NCI-H510A (cell line): ENCODE measurements at places on chromosomes 1 and 21.
A peak's percentile ranks its signal among the peaks of the same experiment; 100 is the strongest.

- DNase-seq = no peak
These were observed 11.3 kb downstream of the RPAP2 start for GRCh38 chr1:92310185-92310597.

GRCh38 chr21:37342046-37342632 lies 24.4 kb upstream of the DYRK1A start:
- DNase-seq = no peak

DNA sequence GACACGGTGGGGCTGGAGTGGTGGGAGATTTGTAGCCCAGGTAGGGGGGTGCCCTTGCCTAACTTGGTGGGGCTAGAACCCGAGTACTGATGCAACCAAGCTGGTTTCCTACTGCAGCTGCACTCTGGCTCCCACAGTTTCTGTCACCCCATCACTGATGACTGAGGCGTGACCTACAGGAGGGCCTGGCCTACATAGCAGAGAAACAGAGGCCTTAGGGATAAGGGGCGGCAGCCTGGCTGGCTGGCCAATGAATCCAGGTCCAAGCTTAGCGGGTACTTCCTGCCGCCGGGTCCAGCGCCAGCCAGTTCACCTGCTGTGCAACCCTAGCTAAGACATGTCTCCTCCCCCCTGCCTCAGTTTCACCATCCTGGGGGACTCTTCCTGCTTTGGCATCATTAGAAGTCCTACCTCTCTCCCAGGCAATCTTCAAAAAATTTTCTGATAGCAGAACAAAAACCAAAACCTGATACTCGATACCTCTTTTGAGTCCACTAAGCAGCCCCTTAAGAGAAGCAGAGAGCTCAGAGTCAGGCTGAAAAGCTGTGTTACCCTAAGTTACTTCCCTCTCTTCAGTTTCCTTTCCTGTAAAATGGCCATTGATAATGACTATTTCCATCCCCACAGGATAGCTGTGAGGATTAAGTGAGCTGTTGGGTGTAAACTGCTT lies 27.3 kb upstream of the RNF19B start:
- no peak for DNase-seq

DNA sequence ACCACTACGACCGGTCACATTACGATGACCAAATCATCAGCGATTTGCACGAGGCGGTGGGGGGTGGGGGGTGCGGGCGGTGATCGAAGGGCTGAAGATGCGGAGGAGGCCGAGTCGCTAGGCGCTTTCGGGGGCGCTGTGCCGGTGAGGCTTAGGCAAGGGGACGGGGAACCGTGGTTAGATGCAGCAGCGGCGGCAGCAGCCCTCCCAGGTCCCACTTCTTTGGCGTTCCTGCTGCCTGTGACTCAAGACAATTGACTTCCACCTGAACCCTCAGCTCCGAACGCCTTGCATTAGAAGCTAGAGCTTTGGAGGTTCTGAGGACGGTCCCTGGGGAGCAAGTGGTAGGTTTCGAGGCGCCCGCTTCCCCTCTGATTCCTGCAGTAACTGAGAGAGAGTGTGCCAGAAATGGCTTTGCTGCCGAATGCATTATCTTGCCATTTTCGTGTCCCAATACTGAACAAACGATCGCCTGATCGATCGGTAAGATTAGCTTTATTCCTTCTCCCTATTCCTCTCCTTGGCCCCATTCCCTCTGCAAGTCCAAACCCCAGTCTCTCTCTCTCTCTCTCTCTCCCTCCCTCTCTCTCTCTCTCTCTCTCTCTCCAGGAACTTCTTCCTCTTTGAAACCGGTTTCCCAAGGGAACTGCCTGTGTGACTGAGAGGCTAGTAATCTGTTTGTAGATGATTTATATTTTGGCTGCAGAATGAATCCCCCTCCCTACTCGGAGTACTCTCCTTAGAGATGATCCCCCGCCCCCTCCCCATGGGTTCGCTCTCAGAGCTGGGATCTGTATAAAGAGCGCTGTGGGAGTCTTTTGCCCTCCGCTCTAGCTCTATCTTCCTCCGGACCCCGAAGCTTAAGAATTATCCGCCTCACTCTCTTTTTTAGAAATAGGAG lies 735 bp upstream of the BRINP3 start:
- peak; percentile 12 for DNase-seq

GRCh38 chr21:14454016-14455009 lies 71.4 kb upstream of the HSPA13 start:
- no peak for DNase-seq

DNA sequence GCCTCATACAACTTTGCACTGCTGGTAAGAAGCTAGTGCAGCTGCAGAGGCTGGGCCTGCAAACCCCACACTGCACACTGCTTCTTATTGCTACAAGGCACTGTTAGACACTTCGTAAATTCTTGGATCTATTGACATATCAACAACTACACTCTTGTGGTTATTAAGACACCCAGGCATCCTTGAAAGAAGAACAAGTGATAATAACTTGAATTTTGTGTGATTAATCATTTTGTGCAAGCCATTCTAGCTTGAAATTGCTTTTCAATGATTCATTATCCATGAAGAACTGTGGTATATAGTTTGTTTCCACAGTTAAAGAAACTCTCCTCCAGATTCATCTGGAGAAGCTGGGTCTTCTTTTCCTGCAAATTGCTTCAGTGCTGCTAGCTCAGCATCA lies 33.7 kb upstream of the IFI44L start:
- no peak for DNase-seq

GRCh38 chr1:2124446-2125198 lies 70.0 kb downstream of the FAAP20 start:
- no peak for DNase-seq

GRCh38 chr1:18632783-18633421 lies 2.3 kb downstream of the PAX7 start:
- DNase-seq = peak; percentile 52

DNA sequence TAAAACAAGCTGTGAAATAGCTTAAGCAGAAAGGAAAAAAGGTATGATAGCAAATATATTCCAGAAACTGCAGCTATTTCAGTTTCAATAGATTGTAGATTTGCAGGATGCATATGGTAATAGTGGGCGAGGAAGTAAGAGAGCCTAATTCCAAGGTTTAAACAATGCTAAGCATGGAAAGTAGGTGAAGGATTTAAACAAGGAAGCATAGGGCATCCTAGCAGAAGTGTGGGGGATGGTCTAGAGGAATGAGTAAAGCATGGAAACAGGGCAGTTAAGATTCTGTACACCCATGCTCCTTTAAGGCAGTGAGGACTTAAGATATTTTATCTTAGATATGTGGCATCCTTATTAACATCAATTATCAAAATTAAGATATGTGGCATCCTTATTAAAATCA lies 2.6 kb downstream of the IVNS1ABP start:
- no peak for DNase-seq

- no peak for DNase-seq
These were observed 97.8 kb upstream of the BMP8A start for GRCh38 chr1:39393645-39394044.

DNA sequence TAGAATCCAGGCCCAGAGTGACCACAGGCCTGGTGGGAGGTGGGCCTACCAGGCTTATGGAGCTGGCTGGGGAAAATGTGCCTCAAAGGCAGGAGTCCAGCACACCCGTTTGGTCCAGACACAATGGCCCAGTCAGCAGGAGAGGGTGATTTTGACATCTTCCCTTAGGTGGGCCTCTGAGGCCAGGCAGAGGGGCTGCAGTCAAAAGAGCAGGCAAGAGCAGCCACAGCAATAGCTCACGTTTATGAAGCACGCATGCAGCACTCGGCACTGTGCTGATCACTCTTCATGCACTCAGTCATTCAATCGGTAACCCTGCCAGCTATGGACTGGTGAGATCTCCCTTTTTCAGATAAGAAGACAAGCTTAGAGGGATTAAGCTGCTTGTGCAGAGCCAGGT lies 146.8 kb downstream of the LRIG2 start:
- no peak for DNase-seq

DNA sequence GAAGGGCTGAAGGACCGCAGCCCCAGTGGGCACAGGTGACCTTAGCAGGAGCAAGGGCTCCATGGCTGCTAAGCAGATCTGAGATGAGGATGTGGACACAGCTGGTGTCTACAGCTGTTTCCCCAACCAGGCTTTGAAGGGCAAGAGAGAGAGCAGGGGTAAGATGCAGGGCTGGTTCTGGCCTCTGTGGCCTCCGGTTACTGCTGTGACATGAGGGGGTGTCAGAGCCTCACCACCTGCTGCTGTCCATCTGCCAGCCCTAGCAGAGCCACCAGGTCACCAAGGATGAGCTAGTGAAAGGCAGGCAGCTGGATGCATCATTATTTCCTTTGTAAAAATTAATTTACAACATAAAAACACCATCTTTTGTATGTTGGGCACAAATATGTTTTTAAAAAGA lies 33.4 kb downstream of the OBSCN start:
- DNase-seq = no peak

GRCh38 chr1:233251201-233251720 lies 44.3 kb downstream of the PCNX2 start:
- DNase-seq = no peak

DNA sequence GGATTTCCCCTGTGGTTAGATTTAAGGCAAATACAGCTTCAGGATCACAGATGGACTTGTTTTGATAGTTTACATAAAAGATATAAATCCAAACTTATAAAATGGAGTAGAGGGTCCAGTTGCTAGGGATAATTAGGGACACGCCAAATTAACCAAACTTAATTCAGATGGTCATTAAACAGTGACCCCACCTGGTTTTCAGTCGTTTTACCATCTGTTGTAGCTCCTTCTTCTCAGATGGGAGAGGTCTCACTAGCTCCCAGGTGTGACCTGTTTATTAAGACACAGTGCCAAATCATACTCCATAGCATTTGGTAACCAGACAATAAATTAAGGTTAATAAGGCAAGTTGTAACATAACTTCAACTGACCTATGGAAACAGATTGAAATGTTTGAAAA lies 8.1 kb upstream of the GADD45A start:
- no peak for DNase-seq

GRCh38 chr1:227317523-227318015 lies 723 bp downstream of the CDC42BPA start:
- peak; percentile 32 for DNase-seq

DNA sequence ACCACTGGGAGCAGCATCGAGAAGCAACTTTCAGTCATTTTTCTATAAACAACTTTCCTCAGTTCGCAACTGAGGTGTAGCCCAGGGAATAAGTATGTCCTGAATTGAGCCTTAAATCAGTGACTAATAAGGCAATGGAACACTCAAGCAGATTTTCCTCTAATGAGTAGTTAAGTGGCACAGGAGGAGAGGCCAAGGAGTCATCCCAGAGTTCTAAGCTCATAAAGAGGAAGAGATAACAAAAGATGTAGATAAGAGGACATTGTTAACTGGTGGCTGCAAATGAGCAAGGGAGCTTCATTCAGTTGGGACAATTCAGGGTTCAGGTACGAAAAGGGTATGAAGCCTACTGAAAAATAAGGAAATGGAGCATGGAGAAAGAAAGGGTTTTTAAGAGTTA lies 64.5 kb downstream of the LRRC40 start:
- DNase-seq = no peak

DNA sequence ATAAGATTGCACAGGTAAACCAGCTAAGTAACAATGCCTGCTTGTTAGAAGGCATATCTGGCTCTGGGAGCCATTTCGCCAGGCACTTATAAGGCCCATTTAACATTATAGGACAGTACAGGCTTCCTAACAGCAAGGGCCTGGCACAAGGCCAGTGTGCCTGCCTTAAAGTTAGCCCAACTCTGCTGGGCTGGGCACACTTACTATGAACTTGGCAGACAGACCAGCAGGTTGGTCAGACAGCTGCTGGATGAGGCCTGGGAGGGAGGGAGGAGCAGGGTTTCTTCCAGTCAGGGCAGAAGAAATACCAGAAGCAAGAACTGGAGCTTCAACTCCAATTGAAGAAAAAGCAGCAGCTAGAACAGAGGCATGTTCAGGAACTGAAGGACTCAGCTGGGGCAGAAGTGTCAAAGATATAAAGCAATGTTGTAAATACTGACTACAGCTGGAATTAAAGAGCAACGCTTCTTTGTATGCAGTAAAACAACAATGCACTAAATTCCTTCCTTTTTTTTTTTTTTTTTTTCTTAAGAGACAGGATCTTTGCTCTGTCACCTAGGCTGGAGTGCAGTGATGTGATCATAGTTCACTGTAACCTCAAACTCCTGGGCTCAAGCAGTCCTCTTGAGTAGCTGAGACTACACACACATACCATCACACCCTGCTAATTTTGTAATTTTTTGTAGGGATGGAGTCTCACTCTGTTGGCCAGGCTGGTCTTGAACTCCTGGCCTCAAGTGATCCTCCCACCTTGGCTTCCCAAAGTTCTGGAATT lies 4.9 kb downstream of the CACHD1 start:
- no peak for DNase-seq

DNA sequence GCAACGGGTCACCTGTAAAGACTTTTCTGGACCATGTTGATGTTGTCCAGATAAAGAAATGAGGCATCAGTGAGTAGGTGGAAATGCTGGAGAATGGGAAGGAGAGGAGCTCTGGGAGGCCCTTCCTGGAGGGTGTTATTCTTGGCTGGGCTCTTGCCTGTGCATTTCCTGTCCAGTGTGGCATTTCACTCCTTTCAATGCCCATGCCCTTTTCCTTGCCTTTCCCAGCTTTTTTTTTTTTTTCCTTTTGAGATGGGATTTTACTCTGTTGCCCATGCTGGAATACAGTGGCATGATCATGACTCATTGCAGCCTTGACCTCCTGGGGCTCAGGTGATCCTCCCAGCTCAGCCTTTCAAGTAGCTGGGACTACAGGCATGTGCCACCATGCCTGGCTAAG lies 11.8 kb downstream of the NOS1AP start:
- no peak for DNase-seq

DNA sequence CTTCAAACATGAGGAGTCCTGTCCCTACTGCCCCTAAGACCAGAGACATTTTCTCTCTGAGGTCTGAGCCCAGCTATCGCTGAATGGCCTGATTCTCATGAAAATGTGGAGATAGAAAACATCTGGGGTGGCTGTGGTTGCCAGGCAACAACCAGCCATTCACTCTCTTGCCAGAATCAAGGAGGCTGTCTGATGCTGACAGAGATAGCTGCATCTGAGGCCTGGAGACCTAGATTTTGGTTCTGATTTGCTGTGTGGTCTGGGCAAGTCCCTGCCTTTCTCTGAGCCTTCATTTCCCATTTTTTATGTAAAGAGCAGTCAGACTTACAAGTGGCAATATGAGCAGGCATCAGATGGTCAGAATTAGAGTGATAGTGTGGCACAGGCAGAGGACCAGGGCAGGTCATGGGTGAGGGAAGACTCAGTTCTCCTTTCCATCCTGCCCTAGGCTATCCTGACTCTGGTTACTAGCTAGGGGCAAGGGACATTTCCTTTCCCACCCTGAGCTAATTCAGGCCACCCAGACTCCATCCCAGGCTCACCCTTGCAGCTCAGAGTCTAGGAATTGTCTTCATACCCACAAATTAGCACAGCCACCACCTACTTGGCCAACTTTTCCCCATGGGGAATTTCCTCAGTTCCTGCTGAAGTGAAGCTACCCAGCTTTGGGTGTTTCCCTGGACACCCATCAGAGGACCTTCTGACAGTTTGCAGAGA lies 20.0 kb upstream of the RNF19B start:
- no peak for DNase-seq
